Stimulated activated CD8-positive, alpha-beta memory T cell treated with anti-CD3 and anti-CD28 coated beads, Interleukin-7, amount 100 ng/mL, for 4 hours (primary cell): ENCODE measurements at places on chromosomes 1 and 21.

GRCh38 chr21:33388188-33388587 is 15.0 kb upstream of the IFNGR2 start:
- DNase-seq = no peak

DNA sequence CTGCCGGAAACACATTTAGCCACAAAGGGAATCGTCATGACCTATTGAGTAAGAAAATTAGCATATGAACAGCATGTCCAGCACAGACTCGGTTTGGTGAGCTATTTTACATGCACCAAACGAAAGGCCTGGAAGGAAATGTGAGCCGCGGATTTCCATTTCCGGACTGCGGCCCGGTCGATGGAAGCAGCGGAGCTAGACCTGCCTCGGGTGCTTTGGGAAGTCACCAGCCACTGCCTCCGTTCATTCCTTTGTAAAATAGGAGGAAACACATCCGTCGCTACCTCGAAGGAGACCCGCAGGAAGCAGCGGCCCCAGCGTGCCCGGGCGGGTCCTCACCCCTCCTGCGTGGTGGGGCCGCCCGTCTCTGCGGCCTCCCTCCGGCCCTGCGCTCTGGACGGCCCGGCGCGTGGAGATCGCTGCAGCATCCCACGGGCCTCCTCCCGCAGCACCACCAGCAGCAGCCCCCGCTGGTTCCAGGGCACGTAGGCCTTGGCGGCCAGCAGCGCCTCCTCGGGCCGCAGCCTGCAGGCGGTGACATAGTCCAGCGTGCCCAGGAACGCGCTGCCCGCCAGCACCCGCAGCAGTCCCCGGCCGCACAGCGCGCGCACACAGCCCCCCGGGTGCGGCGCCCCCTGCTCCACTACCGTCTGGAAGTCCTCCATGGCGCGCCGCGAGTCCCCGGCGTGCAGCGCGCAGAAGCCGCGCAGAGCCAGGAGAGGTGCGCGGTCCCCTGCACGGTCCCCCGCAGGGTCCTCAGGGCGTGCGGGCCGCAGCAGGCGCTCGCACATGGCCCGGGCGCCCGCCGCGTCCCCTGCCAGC is 12.1 kb downstream of the TTC34 start:
- no peak for DNase-seq

DNA sequence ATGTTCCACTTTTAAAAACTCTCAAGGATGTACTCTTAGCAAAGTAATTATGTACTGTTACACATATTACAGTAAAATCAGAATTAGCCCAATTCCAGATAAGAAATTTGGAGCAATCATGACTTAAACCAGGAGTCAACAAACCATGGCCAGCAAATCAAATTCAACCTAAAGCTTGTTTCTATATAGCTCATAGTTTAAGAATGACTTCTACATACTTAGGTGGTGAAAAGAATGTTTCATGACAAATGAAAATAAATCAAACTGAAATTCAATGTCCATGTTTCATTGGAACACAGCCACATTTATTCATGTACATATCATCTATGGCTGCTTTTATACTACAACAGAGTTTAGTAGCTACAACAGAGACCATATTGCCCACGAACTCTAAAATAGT is 35.1 kb downstream of the FRRS1 start:
- no peak for DNase-seq

GRCh38 chr1:25673962-25674806 is 57.6 kb downstream of the MAN1C1 start:
- no peak for DNase-seq

DNA sequence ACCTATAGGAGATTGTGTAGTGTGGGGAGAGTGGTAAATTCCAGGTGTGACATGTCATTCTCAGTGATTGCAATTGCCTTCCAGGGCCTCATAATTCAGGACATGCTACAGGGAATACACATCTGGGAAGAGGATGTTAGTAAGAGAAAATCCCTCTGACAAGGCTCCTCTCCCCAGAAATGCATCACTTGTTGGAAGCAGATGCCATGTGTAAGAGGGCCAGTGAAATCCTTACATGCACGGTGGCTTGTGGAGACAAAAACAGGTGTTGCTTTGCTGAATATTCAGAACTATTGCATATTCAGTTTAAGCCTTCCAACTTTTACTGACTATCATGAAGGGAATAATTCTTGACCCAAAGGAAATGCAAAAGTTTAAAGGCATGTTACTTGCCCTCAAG is 503.4 kb downstream of the NEGR1 start:
- DNase-seq = no peak

- DNase-seq = no peak
Measured at GRCh38 chr1:204509186-204509635, 7.0 kb upstream of the MDM4 start.

GRCh38 chr1:90911353-90911752 is 110.5 kb downstream of the ZNF644 start:
- DNase-seq = no peak

GRCh38 chr1:177902266-177902665 is 67.6 kb downstream of the SEC16B start:
- DNase-seq = no peak

- DNase-seq = no peak
Measured at GRCh38 chr1:45353685-45354084, 13.4 kb upstream of the MUTYH start.

GRCh38 chr1:172089768-172090510 is 248.6 kb downstream of the DNM3 start:
- peak; percentile 18 for DNase-seq

GRCh38 chr1:96684744-96685143 is 36.8 kb upstream of the PTBP2 start:
- no peak for DNase-seq

GRCh38 chr1:191729742-191730141 is 428.5 kb upstream of the RGS18 start:
- no peak for DNase-seq

DNA sequence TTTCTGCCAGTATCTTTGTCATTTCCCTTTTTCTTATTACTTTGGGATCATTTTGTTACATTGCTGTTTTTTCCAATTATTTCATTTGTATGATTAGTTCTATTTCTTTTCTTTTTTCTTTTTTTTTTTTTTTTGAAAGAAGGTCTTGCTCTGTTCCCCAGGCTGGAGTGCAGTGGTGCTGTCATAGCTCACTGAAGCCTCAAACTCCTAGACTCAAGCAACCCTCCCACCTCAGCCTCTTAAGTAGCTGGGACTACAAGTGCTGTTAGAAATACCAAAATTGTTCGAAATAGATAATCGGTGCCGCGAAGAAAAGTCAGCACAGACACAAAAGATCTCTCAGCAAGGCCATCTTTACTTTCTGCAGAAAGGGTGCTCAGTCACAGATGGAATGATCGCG is 26.6 kb upstream of the COL6A1 start:
- no peak for DNase-seq

- no peak for DNase-seq
Measured at GRCh38 chr1:46072975-46073374, 59.5 kb downstream of the PIK3R3 start.

DNA sequence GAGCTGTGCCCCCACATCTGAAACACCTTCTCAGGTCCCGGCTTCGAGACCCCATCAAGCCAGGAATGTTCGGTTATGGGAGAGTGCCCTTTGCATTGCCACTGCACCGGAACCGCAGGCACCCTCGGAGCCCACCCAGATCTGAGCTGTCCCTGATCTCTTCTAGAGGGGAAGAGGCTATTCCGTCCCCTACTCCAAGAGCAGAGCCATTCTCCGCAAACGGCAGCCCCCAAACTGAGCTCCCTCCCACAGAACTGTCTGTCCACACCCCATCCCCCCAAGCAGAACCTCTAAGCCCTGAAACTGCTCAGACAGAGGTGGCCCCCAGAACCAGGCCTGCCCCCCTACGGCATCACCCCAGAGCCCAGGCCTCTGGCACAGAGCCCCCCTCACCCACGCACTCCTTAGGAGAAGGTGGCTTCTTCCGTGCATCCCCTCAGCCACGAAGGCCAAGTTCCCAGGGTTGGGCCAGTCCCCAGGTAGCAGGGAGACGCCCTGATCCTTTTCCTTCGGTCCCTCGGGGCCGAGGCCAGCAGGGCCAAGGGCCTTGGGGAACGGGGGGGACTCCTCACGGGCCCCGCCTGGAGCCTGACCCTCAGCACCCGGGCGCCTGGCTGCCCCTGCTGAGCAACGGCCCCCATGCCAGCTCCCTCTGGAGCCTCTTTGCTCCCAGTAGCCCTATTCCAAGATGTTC is 4.3 kb downstream of the ADAMTSL4 start:
- no peak for DNase-seq

DNA sequence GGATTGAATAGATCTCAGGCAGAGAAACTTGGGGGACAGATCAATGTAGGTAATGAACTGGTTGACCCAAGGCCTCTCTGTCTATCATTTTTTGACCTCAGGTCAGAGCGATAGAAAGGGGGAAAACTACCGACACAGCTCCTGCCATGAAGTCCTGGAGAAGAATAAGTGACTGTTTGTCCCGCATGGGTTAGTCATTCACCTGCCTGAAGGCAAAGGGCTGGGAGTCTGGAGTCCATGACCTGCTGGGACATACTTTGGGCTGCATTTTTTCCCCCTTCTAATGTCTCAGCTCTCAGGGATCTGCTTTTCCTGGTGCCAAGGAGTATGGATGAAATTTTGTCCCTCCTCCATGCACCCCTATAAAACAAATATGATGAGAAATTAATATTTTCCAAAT is 1.6 kb upstream of the ROR1 start:
- no peak for DNase-seq

DNA sequence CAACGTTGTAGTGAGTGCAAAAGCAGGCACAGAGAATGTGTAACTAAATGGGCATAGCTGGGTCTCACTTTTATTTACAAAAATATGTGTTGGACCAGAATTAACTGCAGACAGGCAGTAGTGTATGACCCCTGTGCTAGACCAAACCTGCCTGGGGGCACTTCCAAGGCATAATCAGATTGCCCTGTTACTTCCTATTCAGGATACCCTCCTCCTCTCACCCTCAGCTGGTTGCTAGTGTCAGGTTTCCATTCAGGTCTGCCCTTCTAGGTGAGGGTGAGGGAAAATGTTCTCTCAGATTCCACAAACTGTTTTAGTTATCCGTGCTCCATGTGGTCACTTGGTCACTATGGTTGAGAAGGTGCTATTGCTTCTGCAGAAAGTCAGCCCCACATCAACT is 387.3 kb downstream of the LMX1A start:
- DNase-seq = no peak

GRCh38 chr1:25161981-25162380 is 70.3 kb downstream of the SYF2 start:
- no peak for DNase-seq

- no peak for DNase-seq
Measured at GRCh38 chr1:110356379-110356778, 17.2 kb downstream of the RBM15 start.

- DNase-seq = no peak
Measured at GRCh38 chr1:204149635-204150565, 1.9 kb downstream of the ETNK2 start.

DNA sequence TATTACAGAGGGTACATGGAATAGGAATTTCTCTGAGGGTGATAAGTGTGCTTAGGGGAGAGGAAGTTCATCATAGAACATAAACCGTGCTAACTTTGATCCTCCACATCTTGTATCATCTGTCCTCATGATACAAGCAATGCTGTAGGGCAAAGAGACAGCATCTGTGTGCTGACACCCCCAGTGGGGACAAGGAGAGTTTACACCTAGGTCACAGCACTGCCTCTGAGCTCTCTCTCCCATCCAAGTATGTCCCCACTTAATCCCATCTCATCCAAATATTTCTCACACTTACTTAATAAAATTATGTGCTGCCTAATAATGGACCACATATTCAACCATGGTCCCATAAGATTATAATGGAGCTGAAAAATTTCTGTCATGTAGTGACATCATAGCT is 4.3 kb upstream of the TEDDM1 start:
- no peak for DNase-seq

GRCh38 chr1:174999936-175000696 is at the start of gene CACYBP:
Gene CACYBP, plus strand, starts transcription at chr1:174999947. Its CDS starts 234 bp downstream, at chr1:175000181.
- DNase-seq = peak; percentile 11

DNA sequence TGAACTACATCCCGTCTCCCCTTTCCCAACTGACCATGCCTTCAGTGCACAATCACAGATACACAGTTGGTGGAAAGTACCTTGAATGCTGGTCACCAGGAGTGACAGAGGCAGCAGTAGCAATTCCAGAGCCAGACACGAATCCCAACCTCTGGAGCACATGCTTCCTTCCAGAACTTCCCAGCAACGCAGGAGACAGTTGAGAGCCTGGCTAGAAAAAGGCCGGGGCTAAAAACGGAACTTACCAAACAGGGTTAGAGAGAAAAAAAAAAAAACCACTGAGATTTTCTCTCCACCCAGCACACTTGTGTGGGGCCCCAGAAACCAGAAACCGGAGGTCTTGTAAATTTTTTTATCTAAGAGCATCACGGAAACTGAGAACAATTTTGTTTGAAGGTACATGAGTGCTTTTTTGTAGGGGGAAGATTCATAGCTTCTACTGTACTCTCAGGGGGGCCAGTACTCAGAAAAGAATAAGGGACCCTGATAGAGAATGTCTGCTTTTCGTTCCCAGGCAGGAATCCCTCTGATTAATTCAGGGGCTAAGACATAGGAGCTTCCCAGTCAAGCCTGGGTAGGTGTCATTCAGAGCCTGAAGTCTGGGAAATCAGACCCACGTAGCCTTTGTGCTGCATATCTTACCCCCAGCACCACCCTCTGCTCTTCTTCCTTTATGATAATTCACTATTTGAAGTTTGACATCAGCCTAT is at the start of gene CD48:
Gene CD48 (minus strand): TSS at position 221 of the 710 bp plus-strand sequence. CDS start 59 bp downstream, at position 162.
- peak; percentile 43 for DNase-seq

- DNase-seq = peak; percentile 39
Measured at GRCh38 chr1:38029685-38030511, 16.7 kb downstream of the POU3F1 start.

DNA sequence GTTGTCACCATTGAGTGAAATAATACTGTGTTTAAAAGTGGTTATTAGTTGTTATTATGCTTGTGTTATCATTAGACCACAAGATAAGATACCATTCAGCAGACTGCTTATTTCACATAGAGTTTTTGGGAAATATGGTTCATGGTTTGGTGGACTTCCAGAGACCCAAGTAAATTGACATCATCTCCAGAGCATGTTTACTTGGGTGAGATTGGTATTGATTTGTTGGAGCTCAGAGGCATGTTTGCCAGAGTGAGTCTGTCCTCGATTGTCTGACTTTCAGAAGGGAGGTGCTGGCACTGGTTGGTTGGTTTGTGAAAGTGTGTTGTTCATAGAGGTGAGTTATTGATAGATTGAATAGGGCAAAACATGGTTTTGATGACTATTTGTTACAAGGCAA is 291.4 kb downstream of the TGFB2 start:
- DNase-seq = no peak

GRCh38 chr1:156051011-156051725 is 2.4 kb downstream of the UBQLN4 start:
- DNase-seq = no peak

- DNase-seq = no peak
Measured at GRCh38 chr1:109083501-109083900, 7.1 kb upstream of the TMEM167B start.

GRCh38 chr1:34606504-34606903 is 148.3 kb upstream of the GJB5 start:
- no peak for DNase-seq

DNA sequence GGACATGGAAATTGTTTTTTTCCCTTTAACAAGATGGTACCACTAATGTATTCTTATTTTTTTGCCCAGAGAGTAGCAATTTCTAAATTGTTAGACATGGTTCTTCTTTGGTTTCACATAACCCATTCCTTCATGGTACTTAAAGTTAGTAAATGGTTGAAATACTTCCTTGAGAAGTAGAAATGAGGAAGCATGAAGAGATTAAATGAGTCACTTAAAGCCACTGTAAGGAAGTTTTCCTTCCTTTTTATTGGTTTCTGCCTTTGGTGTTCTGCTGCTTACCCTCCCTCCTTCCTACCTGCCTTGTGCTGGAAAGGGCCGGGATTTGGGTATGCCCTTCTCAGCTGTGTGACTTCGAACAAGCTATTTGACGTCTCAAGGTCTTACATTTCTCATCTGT is 101.0 kb downstream of the KIF26B start:
- no peak for DNase-seq
